ENCODE measurements at places on chromosomes 4 and X. TPM values are rescaled to one million over a fixed set of nuclear protein-coding genes. Genes with fewer than 3 reads are reported as not detected.

Gene GAGE13
- polyA plus RNA-seq: not detected

Gene CCSER1
- polyA plus RNA-seq: 15.9 TPM

Gene HS6ST2
- 27.8 TPM for polyA plus RNA-seq

Gene RNF128
- polyA plus RNA-seq: 11.4 TPM

Gene SRPX2
- 12.7 TPM for polyA plus RNA-seq

Gene ERAS
- not detected for polyA plus RNA-seq

Gene WDR13
- polyA plus RNA-seq: 154 TPM

Gene CTAG1B
- not detected for polyA plus RNA-seq

Gene TMEM35A
- polyA plus RNA-seq: 9.7 TPM

Gene NAP1L5
- 11.1 TPM for polyA plus RNA-seq

Gene YY2
- polyA plus RNA-seq: 2.5 TPM

Gene ASMT
- 0.21 TPM for polyA plus RNA-seq

Gene CITED1
- 23.1 TPM for polyA plus RNA-seq

Gene ELF4
- 12.1 TPM for polyA plus RNA-seq

Gene IGSF1
- 24.5 TPM for polyA plus RNA-seq

Gene NR3C2
- polyA plus RNA-seq: 15.6 TPM

Gene SULT1B1
- polyA plus RNA-seq: 0.72 TPM

Gene FGFBP1
- 0.33 TPM for polyA plus RNA-seq

Gene SPANXA1
- polyA plus RNA-seq: not detected

Gene TMEM31
- 1.3 TPM for polyA plus RNA-seq

Gene ETNPPL
- 0.25 TPM for polyA plus RNA-seq

Gene CT55
- polyA plus RNA-seq: 0.23 TPM

Gene SHISA3
- polyA plus RNA-seq: 82.3 TPM

Gene ODAM
- 1.8 TPM for polyA plus RNA-seq

All from left renal cortex interstitium (tissue), 4 donors.